GM23338 (cell line): ENCODE measurements at places on chromosomes 6 and 20. TPM values are rescaled to one million over a fixed set of nuclear protein-coding genes. Genes with fewer than 3 reads are reported as not detected.

Gene ZNF165
- 7.7 and 8.9 TPM in 2 replicates for polyA plus RNA-seq

Gene GID8
- 41.7 and 41.8 TPM in 2 replicates for polyA plus RNA-seq

GRCh38 chr20:48024539-48024938 is 239.3 kb upstream of the SULF2 start:
- no peaks in the 10 kb centered on the region for H3K4me1 ChIP-seq
- DNase-seq = no peak
- no peak overlapping the region for H3K27ac ChIP-seq
- H3K36me3 ChIP-seq = no peaks in the 10 kb centered on the region
- no peaks in the 10 kb centered on the region for H3K27me3 ChIP-seq

Gene LINC00237
- 2.0 and 2.6 TPM in 2 replicates for polyA plus RNA-seq

DNA sequence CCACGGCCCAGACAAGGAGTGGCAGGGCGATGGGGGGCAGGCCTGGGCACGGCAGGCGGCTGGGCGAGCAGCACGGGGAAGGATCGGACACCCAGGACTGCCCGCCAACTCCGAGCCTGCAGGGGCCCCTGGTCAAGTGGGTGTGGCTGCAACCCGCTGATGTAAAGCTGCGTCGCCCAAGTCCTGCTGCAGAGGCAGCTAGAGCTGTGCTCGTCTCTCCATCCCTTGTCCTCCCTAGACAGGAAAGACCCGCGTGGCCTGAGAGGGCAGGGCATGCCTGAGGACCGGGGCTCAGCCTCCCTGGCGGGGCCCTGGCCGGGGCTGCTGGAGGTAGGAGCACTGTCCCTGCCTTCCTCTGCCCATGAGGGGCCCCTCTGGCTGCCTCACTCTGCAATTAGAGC is 281.2 kb downstream of the CDH4 start:
- no peak for DNase-seq
- no peaks in the 10 kb centered on the region for H3K36me3 ChIP-seq
- no peaks in the 10 kb centered on the region for H3K4me1 ChIP-seq
- H3K27ac ChIP-seq = no peak overlapping the region
- H3K27me3 ChIP-seq = no peaks in the 10 kb centered on the region
